Progenitor cell of endocrine pancreas (in vitro differentiated cells): ENCODE measurements at places on chromosomes 3 and 15.

DNA sequence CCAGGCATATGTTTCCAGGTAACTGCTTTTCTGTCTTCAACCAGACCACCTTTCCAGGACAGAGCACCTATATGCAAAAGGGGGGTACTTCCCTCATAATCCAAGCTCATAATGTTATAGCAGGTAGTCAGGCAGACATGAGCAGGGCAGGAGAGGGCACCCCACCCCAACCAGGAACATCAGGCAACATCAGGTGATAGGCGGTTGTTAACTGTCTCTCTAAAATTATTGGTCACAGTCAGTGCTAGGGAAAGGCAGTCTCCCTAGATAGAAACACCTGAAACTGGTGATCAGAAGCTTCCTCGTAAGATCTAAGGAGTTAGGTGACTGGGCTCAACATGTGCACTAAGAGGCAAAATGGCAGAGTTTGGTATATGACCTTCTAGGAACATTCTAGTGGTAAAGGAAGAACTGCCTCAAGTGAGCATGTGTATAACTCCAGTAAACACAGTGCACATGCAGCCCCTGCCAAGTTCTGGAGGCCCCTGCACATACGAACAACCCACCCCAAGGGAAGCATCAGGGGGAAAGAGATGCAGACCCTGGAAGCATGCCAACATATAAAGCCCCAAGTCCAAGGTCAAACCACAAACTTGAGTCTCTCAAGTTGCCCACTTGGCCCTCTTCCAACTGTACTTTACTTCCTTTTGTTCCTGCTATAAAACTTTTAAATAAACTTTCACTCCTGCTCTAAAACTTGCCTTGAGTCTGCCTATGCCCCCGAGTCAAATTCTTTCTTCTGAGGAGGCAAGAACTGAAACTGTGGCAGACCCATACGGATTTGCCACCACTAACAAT is 270.9 kb downstream of the ULK4 start:
- DNase-seq = no peak

- no peak for DNase-seq
Measured at GRCh38 chr15:92941668-92942067, 41.5 kb downstream of the CHD2 start.

DNA sequence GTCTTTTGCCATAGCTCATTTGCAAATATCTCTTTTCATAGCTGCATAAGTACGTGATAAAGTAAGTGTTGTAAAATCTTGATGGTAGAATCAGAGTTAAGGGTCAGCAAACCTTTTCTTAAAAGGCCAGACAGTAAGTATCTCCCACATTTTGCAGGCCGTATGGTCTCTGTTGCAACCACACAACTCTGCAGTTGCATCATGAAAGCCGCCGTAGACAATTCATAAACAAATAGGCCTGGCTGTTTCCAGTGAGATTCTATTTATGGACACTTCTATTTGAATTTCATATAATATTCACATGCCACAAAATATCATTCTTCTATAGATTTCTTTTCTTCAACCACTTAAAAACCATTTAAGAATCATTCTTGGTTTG is 248.5 kb downstream of the TLE3 start:
- no peak for DNase-seq

DNA sequence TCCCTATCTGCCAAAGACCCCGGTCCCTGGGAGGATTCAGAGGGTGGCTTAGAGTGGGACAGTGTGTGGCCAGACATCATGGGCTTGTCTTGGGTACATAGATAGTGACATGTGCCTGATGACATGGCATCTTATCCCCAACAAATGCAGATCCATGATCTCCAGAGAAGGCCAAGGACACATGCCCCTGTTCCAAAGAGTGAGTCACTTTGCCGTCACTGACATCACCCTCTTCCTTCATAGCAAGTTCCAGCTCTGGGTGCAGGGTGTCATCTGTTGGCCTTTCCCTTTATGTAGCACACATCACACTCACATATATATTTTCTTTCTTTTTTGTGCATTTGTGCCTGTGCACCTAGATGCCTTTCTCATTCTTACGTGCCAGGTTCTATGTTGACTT is 350.5 kb downstream of the LRTM1 start:
- DNase-seq = no peak

GRCh38 chr3:89955156-89955555 is 847.7 kb downstream of the EPHA3 start:
- DNase-seq = no peak

GRCh38 chr3:52593103-52593502 is 56.7 kb downstream of the UQCC5 start:
- no peak for DNase-seq

GRCh38 chr3:32084870-32085269 is 21.6 kb upstream of the GPD1L start:
- no peak for DNase-seq

DNA sequence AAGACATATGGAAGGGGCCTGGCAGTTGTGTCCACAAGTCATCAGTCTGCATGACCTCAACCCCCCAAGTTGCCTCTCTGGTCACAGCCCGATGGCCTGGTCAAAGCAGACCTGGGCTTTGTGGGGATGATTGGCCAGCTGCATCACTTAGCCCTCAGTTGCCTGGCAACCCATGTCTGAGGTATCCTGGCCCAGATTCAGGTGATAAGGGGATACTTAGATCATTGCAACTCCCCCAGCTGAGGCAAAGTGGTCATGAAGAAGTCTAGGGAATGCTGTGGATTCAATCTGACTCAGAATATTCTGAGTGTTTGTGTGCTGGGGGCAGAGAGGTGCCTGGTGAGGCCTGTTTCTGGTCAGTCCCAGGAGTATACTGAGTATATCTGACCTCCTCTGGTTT is 5.0 kb downstream of the GPR156 start:
- no peak for DNase-seq

GRCh38 chr3:167671878-167672427 is 18.2 kb upstream of the WDR49 start:
- no peak for DNase-seq

DNA sequence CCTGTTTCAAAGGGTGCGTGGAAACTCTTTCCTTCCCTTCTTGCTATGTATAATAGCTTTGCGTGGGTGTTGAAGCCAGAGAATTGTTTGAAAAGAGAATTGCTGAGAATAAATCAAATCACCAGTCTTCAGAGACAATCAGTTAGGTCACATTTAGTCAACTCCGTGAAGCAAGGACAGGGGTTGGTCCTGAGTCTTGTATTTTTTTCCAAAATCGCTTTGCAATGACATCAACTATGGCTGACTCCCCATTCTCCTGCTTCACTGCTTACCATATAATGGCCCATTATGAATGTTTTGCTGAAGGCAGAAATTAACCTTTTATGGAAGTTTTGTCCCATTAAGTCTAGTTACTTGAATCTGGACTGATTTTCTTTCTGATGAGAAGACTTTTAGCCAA is 852.8 kb downstream of the AGBL1 start:
- DNase-seq = no peak

- DNase-seq = no peak
Measured at GRCh38 chr3:58198362-58198761, 12.4 kb downstream of the DNASE1L3 start.

GRCh38 chr3:35505772-35506171 is 133.6 kb upstream of the ARPP21 start:
- DNase-seq = no peak

DNA sequence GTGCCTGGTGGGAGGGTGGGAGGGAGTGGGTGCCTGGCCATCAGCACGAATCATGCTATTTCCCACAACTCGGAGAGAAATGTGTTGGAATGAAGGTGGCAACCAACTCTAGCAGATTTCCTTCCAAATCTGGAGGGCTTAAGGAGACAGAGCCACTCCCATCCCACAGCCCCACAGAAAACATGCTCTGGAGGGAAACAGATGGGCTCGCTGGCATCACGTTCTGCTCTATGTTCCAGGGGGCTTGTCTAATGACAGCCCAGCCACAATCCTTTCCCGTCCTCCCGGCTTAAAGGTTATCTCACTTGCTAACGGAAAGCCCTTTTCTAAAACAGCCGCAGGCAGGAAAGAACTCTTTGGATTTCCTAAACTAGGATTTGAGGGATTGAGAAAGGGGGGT is 65.3 kb downstream of the ADAMTS17 start:
- no peak for DNase-seq

DNA sequence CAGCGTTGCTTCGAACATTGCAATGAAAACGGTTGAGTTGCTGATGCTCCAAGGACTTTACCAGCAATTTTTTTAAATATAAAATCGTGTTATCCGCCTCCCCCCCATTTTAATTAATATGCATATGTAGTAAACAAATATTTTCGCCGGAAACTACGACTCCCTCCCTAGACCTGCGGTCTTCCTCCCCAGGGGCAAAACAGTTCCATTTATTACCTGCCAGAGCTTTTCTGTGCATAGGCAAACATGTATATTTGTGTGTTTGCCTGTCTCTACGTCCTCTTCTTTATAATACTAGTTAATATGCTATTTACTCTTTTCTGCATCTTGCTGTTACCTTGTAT is 593 bp upstream of the RSL24D1 start:
- no peak for DNase-seq

- DNase-seq = no peak
Measured at GRCh38 chr3:52570076-52570475, 33.7 kb downstream of the UQCC5 start.

DNA sequence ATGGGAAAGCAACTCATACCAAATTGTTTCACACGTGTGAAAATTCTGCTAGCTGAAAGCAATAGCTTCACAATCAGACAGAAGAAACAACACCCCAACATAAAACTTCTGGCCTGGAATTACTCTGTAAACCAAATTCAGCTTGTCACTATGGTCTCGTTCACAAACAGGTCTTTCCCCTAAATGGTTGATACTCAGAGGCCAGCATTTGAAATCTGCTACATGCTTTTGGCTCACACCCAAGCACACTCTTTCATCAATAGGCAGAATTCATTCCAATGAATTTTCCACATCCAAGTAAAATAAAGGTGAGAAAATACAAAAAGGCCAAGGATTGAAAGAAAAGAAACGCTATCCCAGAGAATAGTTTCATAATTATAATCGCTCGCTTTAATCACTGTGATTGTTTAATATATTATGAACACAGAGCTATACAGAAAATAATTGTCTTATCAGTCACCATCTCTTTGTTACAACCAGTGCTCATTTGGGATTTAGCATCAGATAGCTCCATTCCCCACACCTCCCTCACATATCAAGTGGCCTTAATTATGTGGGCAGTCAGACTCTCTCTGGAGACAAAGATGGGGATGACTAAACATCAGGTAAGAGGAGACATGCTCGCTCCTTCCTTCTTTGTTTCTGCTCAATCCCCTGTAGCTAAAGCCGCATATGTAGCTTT is 503.8 kb upstream of the ARRDC4 start:
- no peak for DNase-seq

DNA sequence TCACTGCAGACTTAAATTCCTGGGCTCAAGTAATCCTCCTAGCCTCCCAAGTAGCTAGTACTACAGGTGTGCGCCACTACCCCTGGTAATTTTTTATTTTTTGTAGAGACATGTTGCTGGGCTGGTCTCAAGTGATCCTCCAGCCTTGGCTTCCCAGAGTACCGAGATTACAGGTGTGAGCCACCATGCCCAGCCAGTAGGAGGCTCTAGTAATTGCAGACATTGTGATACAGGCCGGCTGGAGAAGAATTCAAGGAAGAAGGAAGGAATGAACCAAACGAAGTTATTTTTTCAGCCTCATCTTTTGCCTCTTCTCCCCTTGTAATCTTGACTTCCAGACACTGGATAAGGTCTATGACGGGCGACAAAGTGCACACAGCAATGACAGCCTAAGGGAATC is 3.2 kb upstream of the PPP4R2 start:
- no peak for DNase-seq

- no peak for DNase-seq
Measured at GRCh38 chr15:51752888-51753287, 1.5 kb downstream of the TMOD2 start.

- DNase-seq = no peak
Measured at GRCh38 chr3:185583925-185584324, 2.2 kb upstream of the SENP2 start.

DNA sequence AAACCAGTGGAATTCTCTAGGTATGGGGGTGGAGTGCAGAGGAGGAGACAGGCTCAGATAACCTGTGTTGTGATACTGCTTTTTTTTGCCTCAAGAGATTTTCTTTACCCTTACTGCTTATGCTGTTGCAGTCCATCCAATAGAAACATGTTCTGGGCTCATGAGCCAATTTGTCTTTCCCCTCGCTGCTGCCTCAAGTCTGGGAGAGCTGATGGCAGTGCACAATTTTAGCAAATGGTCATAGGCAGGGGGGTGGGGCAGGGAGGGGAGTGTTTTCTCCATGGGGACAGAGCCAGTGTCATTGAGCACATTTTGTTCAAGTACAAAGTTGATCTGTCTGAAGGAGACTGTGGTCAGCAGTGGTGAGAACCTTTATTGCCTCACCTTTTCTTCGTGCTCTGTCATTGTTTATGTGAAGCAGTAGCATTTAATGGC is 134.9 kb downstream of the MBNL1 start:
- DNase-seq = no peak

DNA sequence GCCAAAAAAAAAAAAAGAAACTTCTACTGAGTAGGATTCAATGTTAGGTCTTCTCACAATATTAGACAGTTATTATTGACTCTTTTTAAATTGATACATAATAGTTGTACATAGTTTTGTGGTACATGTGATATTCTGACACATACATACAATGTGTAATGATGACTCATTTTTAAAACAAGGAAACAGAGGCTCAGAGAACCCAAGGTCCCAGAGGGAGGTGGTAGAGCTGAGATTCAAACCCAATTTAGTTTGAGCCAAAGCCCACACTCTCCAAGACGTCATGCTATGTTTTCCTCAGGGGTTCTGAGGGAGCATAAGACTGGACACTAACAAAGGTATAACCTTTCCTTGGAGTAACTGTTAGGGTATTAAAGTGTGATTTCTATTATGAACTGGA is 40.6 kb downstream of the MYO5C start:
- no peak for DNase-seq

GRCh38 chr3:151379083-151379734 is 5.3 kb downstream of the P2RY12 start:
- DNase-seq = peak; percentile 37

DNA sequence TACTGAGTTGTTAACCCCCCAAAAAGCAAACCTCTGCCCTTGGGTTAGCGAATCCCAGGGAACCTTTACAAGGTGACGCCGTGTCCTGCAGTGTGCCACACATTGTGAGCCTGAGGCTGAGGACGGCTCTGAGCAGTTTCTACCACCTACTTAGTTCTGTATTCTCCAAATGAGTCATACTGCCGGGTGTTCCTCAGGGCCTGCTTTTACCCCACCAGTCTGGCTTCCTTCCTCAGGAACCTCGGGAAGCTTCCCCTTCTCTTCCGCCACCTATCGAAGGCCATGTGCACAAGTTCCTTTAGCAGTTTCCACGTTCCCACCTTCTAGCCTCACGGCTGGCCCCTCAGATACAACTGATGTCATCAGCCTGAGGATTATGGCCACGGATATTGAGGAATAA is 384.0 kb upstream of the TPM1 start:
- DNase-seq = no peak

- no peak for DNase-seq
Measured at GRCh38 chr3:185479373-185479945, 19.4 kb downstream of the TMEM41A start.

- DNase-seq = no peak
Measured at GRCh38 chr3:61358364-61358763, 107.1 kb upstream of the FHIT start.

DNA sequence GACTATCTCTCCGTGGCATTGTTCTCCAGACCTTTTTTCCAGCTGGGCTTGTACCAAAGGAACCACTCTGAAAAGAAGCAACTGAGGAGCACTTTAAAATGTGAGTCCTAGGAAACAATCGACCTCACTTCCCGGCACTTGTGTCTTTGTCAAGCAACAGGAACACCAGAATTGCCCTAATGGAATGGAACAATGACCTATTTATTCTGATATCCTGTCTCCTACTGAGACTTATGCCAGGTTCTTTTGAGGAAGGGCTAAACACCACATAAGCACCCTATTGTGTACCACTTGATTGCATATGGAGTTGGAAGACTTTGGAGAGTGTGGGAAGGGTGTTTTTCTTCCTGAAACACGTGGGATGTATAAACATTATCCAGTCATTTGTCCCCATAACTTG is 56.8 kb upstream of the TGFBR2 start:
- no peak for DNase-seq
